Stimulated activated CD8-positive, alpha-beta memory T cell treated with anti-CD3 and anti-CD28 coated beads, Interleukin-12 subunit alpha, Interleukin-12 subunit beta, amount 100 ng/mL, for 1 hour (primary cell): ENCODE measurements at places on chromosomes 3 and 15.

DNA sequence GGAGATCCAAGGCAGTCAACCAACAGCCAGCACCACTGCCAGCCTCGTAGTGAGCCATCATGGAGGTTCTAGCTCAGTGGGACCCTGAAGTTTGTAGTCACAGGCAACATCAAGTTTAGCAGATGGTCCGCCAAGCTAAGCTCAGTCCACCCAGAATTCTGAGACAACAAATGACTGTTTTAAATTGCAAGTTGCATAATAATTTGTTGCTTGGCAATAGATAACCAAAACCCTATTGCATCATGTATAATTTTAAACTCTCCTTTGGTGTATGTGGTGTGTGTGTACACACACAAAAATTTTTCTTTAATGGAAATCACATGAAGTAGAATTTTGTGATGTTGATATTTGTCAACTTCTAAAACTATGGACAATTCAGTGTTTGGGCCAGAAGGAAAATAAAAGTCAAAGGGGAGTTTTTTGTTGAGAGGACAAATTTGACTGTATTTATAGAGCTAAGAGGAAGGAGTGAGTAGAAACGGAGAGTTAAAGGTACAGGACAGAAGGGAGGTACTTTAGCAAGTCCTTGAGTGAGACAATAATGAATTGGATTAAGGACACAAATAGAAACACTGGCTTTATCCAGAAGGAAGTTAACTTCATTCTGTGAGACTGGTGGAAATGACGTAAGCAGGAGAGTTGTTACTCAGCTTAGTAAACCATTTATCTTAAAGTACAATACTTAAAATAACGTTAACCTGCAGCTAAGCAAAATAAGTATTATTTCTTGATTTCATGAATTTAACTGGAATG lies 83.6 kb downstream of the NCEH1 start:
- no peak for DNase-seq

- no peak for DNase-seq
Observed at GRCh38 chr15:35665896-35666536, 120.1 kb upstream of the DPH6 start.

GRCh38 chr3:113985541-113985940 lies 37.7 kb downstream of the ZDHHC23 start:
- DNase-seq, result no peak

GRCh38 chr3:98556164-98557130 lies 24.7 kb downstream of the GPR15 start:
- DNase-seq, result peak; percentile 33

GRCh38 chr3:171001957-171002694 lies 24.4 kb downstream of the SLC2A2 start:
- no peak for DNase-seq

DNA sequence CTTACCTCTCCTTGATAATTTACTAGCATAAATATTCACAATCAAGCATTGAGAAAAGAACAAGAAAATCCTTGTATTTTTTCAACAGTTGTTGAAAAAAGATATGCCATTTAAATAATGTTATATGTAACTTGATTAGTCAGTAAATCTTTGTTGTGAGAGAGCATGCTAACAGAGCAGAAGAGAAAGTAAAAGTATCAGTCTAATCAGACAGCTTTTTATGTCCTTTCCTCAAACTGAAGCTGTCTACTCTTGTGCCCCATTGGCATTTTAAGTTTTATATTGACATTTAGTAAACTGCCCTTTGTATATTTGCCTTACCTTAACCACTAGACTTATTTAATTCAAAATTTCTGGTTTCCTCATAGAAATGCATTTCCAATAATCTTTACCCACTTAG lies 668.7 kb downstream of the OTOL1 start:
- DNase-seq, result no peak

GRCh38 chr15:92619145-92620101 lies 36.2 kb downstream of the FAM174B start:
- DNase-seq, result no peak

GRCh38 chr3:179991104-179991503 lies 45.6 kb downstream of the PEX5L start:
- DNase-seq, result no peak

- no peak for DNase-seq
Observed at GRCh38 chr3:124599779-124600693, 130.2 kb upstream of the UMPS start.

DNA sequence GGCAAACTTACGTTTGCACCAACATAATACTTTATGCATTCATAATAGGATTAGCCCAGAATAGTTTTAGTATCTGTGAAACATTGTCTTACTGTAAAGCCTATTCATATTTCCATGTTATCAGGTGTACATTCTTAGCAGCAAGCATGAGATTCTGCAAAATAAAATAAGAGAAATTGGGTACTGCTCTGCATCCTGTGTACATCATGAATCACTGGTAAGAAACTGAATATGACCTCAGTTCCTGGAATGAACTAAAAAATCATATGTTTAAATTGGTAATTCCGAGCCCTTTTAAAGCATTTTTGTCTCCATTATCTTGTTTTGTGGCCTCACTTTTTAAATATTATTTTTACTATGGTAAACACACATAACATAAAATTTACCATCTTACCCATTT lies 605.1 kb downstream of the ROBO1 start:
- no peak for DNase-seq

DNA sequence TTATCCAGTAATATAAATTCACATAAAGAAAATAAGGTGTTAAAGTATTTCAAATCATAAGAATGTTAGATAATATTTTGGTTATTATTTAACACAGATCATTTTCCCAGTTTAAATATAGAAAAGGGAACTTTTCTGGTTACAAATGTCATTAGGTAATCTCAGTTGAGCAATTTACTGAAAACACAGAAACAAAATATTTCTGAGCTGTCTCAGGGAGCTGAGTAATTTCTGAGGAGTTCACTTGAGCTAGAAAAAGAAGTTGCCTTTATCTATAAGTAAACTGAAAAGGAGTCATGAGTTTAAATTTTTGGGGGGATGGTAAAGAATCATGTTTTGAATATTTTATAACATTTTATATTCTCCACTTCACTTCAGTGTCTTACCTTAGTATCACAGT lies 855.4 kb upstream of the ARPP21 start:
- no peak for DNase-seq

GRCh38 chr3:112925969-112926368 lies 48.9 kb downstream of the CD200R1 start:
- DNase-seq, result no peak

DNA sequence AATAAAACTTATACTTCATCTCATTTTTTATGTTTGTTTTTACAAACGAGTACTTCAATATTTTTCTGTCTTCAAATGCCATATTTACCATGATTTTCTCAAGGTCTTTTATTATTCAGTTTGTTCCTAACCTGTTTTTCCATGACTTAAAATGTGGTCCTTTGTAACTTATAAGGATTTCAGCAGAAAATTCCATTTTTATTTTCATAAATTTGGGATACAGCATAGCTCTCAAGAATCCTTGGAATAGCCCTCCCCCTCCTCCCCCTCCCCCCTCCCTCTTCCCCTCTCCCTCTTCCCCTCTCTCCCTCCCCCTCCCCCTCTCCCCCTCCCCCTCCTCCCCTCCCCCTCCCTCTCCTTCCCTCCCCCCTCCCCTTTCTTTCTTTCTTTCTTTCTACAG lies 14.9 kb upstream of the STX19 start:
- no peak for DNase-seq

DNA sequence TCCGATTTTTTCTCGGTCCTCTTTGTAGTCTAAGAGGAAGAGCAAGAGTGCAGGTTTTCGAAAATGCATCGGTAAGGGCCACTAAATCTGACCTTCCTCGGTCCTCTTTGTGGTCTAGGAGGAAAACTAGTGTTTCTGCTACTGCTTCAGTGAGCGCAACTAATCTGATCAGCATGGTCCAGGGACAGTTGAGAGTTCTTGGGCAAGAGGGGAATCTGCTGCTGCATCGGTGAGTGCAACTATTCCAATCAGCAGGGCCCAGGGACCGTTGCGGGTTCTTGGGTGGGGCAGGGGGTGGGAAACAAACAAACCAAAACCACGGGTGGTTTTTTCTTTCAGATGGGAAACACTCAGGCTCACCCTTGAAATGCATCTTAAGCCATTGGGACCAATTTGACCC lies 10.5 kb upstream of the OSBPL11 start:
- DNase-seq, result no peak

DNA sequence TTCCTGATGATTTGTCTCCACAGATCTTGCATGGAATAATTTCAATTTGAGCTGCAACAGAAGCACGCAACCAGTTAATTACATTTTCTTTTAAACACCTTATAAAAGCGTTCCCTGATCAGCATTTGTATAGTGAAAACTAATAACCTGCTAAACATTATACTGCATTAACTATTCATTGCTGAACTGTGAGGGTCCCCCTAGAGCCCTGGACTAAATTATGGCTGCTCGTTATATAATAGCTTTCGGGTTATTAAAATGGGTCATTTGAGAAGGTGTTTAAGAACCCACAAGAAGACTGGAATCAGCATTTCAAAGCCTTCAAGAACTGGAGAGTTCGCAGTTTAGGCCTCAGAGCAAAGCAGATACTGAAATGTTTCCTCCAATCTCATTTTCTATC lies 52.9 kb upstream of the ICE2 start:
- no peak for DNase-seq

- no peak for DNase-seq
Observed at GRCh38 chr3:162670181-162670580, 1173.6 kb downstream of the OTOL1 start.
